ENCODE measurements at places on chromosomes 16 and 17.

DNA sequence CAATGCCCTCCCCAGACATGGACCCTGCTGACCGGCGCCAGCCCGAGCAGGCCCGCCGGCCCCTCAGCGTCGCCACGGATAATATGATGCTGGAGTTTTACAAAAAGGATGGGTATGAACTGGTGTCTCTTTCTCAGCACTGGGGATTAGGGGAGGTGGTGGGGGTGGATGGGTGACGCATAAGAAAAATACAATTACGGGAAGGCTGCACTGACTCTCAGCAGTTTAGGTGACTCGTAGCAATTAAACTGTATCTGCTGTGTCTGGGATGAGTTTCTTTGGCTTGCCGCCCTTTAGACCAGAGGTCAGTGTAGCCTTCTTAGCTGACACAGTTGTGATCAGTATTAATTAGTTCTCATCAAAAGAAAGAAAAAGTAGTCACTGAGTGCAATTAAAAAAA lies 59.0 kb downstream of the ELAC2 start:
- H3K27me3 ChIP-seq: no peaks in the 10 kb centered on the region
- no peaks in the 10 kb centered on the region for H3K4me1 ChIP-seq
- DNase-seq: no peak
- H3K36me3 ChIP-seq: no peaks in the 10 kb centered on the region
- H3K4me3 ChIP-seq: no peak overlapping the region

DNA sequence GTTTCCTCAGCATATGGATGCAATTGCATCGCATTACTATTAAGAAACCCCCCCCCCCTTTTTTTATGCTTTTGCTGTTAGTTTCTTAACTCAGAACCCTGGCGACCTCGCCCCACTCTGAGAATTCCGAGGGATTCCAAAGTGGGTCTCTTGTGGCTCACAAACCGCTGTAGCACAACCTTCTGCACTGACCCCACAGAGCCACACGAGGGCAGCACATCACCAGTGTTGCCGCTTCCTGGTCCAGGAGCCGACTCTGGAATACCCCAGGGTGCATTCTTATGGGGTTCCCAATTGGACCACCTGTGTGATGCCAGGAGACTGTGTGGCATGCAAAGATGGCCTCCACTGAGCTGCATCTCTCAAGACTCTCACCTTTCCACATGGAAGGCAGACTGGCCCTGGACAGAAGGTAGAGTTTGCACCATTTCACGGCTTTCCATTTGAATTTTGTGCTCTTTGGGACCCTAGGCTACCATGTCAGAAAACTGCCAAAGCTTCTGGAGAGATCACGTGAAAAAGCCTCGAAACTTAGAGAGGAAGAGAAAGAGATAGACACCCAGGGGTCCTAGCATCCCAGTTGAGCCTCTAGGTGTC lies 432.7 kb upstream of the ASIC2 start:
- H3K4me1 ChIP-seq: no peaks in the 10 kb centered on the region
- H3K27me3 ChIP-seq: no peaks in the 10 kb centered on the region
- no peak overlapping the region for H3K4me3 ChIP-seq
- no peak overlapping the region for H3K27ac ChIP-seq

- H3K4me1 ChIP-seq: peaks cover 37% of the 10 kb centered on the region
- H3K27me3 ChIP-seq: no peaks in the 10 kb centered on the region
- peaks cover 30% of the 10 kb centered on the region for H3K36me3 ChIP-seq
- no peak overlapping the region for H3K4me3 ChIP-seq
- no peak for DNase-seq
Observed at GRCh38 chr16:11793840-11794239, 3.2 kb downstream of the ZC3H7A start.

- no peaks in the 10 kb centered on the region for H3K27me3 ChIP-seq
- H3K27ac ChIP-seq: no peak overlapping the region
- H3K36me3 ChIP-seq: peaks cover 2% of the 10 kb centered on the region
- DNase-seq: no peak
- H3K4me1 ChIP-seq: no peaks in the 10 kb centered on the region
Observed at GRCh38 chr16:19177111-19177739, 9.2 kb downstream of the SYT17 start.

- H3K27me3 ChIP-seq: no peaks in the 10 kb centered on the region
- peaks cover 21% of the 10 kb centered on the region for H3K4me1 ChIP-seq
- DNase-seq: peak; percentile 50
Observed at GRCh38 chr17:27529230-27529796, 73.1 kb downstream of the KSR1 start.

- H3K27ac ChIP-seq: peak overlapping the region; percentile 89
- DNase-seq: peak; percentile 88
- no peaks in the 10 kb centered on the region for H3K27me3 ChIP-seq
- no peak overlapping the region for H3K4me3 ChIP-seq
Observed at GRCh38 chr17:57915985-57916757, 39.0 kb downstream of the CUEDC1 start.

DNA sequence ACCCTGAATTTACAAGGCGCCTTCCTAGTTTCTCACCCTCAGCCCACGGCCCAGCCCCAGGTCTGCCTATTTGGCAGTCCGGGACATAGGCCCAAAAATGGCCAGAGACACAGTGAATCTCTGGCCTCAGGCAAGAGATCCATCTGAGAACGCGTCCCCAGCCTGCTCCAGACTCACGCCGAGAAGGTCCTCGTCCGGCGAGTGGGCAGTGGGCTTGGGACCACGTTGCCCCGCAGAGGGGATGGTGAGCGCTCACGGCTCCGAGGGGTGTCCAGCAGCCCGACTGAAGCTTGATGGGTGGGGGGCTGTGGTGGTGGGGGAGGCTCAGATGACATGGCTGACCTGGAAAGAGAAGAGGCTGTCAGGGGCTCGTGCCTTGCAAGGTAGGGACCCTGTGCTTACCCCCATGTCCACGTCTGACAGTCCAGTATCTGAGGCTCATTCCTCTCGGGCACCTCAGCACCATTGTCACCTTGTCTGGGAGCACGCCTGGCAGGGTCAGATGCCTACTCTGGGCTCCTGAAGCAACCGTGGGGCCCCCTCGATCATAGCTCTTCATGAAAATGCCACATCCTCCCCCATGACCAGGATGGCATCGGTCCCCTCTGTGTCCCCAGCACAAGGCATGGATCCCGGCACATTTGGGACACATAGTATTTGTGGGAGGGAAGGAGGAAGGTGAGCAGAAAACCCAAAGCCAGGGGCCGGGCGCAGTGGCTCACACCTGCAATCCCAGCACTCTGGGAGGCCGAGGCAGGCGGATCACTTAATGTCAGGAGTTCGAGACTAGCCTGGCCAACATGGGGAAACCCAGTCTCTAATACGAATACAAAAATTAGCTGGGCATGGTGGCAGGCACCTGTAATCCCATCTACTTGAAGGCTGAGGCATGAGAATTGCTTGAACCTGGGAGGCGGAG lies 9.6 kb downstream of the CARHSP1 start:
- H3K27ac ChIP-seq: no peak overlapping the region
- H3K36me3 ChIP-seq: peaks cover 51% of the 10 kb centered on the region
- no peaks in the 10 kb centered on the region for H3K27me3 ChIP-seq
- no peak for DNase-seq

DNA sequence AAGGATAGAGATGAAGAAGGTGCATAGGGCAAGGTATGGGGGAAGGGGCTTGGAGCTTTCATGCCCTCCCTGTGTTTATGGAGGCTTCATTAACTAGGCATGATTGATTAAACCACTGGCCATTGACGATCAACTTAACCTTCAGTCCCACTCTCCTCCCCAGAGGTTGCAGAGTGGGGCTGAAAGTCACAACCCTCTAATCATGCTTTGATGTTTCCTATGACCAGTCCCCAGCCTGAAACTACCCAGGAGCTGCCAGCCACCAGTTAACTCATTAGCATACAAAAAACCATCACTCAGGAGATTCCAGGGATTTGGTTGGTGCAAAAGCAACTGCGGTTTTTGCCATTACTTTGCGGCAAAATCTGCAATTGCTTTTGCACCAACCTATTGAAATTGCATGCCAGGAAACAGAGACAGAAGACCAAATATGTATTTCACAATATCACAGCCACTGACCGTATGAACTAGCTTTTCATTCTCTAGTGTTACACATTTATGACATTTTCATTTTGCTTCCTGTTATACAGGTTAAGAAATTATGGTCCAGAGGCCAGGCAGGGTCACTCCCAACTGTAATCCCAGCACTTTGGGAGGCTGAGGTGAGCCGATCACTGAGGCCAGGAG lies 5.4 kb downstream of the GFOD2 start:
- H3K4me3 ChIP-seq: no peak overlapping the region
- no peak overlapping the region for H3K27ac ChIP-seq
- peaks cover 7% of the 10 kb centered on the region for H3K4me1 ChIP-seq
- no peak for DNase-seq

DNA sequence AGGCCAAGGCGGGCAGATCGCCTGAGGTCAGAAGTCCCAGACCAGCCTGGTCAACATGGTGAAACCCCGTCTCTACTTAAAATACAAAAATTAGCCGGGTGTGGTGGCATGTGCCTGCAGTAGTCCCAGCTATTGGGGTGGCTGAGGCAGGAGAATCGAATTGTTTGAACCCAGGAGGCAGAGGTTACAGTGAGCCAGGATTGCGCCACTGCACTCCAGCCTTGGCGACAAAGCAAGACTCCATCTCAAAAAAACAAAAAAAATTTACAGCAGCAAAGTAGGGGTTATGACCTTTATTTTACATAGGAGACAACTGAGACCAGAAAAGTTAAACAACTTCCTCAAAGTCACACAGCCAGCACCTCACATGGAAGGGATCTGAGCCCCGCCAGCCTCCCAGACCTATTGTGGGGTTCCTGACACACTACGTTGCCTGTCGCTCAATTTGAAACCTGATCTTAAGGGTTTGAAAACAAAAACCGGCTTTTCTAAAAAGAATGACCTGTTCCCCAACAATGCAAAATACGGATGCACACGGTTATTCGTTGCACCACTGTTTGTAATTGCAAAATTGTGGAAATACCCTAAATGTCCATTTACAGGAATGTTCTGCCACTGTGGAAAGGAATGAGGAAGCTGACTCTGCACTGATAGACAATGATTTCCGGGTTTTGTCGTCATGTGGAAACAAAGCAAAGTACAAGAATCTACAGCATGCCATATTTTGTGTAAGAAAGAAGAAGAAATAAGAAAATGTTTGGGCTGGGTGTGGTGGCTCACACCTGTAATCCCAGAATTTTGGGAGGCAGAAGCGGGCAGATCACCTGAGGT lies 77.2 kb downstream of the CNGB1 start:
- no peaks in the 10 kb centered on the region for H3K4me1 ChIP-seq
- H3K27me3 ChIP-seq: peaks cover 8% of the 10 kb centered on the region
- H3K4me3 ChIP-seq: no peak overlapping the region
- peak overlapping the region; percentile 25 for H3K27ac ChIP-seq
- peak; percentile 59 for DNase-seq

DNA sequence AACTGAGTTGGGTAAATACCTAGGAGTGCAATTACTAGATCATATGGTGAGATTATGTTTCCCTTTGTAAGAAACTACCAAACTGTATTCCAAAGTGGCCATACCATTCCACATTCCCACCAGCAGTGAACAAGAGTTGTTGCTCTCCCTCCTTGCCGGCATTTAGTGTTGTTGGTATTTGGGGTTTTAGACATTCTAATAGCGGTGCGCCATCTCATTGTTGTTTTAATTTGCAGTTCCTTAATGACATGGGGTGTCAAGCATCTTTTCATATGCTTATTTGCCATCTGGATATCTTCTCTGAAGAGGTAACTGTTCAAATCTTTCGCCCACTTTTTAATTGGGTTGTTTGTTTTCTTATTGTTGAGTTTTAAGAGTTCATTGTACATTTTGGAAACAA lies 164.2 kb upstream of the LHX1 start:
- peaks cover 18% of the 10 kb centered on the region for H3K27me3 ChIP-seq
- no peak for DNase-seq
- H3K4me3 ChIP-seq: no peak overlapping the region

- H3K4me3 ChIP-seq: no peak overlapping the region
- peaks cover 76% of the 10 kb centered on the region for H3K36me3 ChIP-seq
- no peak for DNase-seq
Observed at GRCh38 chr17:68431661-68432071, 25.6 kb downstream of the WIPI1 start.

DNA sequence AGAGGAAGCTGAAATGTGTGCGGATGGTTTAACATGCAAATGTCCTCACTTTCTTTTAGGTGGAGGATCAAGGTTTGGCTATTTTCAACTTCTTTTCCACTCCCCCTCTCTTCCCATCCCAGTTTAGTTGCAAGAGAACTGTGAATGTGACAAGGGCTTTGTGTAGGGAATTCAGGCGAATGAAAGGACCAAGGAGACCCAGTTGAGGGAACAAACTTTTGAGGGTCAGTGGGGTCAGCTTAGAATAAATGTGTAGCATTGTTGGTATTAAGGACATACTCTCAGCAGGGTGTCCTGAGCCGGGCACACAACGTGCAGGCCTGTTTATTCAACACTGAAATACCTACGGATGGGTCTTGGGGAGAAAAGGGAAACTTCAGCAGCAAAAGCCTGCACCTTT lies 346.0 kb downstream of the PMP22 start:
- no peaks in the 10 kb centered on the region for H3K27me3 ChIP-seq
- no peaks in the 10 kb centered on the region for H3K36me3 ChIP-seq
- DNase-seq: no peak
- no peak overlapping the region for H3K27ac ChIP-seq
- H3K4me1 ChIP-seq: no peaks in the 10 kb centered on the region

GRCh38 chr16:80947239-80947638 lies 59.4 kb downstream of the CMC2 start:
- no peak for DNase-seq
- no peak overlapping the region for H3K27ac ChIP-seq
- no peaks in the 10 kb centered on the region for H3K4me1 ChIP-seq
- H3K27me3 ChIP-seq: no peaks in the 10 kb centered on the region
- no peaks in the 10 kb centered on the region for H3K36me3 ChIP-seq
- no peak overlapping the region for H3K4me3 ChIP-seq
